Cardiac septum (tissue), 1 donor: ENCODE measurements at places on chromosomes 13 and 19. TPM values are rescaled to one million over a fixed set of nuclear protein-coding genes. Genes with fewer than 3 reads are reported as not detected.

The TJP3 gene
- total RNA-seq = not detected

DNA sequence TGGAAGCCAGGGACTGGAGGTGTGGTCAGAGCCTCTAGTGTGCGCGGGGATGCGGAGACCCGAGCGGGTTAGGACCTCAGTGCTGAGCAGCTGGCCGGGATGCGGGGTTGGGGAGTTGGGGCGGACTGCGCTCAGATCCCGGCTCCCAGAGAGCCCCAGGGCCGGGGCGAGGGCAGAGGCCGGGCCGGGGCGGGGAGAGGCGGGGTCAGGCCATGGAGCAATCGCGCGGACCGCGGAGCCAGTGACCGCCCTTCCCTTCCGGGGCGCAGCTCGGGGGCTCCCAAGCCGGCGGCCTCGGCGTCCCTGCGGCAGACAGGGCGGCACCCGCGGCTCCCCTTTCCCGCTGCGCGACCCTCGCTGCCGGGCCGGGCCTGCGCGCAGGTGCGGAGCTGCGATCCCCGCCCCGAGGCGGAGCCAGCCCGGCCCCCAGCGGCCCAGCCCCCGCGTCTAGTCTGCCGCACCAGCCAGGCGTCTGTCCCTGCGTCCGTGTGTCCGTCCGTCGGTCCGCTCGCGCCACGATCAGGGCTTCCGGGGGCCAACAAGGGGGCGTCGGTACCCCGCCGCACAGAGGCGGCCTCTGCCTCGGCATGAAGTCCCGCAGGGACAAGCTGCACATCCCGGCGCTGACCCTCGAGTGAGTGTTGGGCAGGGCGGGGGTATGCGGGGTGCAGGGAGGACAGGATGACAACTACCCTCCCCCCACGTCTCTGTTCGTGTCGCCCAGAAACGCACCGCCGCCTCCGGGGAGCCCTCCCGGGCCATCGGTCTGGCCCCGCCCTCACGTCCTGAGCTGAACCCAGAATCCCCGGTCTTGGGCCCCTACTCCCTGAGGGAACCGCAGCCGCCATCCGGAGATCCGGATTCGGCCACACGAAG lies 12.4 kb downstream of the MAST3 start:
- DNase-seq = peak; percentile 91

- DNase-seq = no peak
Observed at GRCh38 chr19:46442808-46443450, 14.2 kb upstream of the PNMA8C start.

GRCh38 chr19:33071887-33072286 lies 7.2 kb upstream of the RHPN2 start:
- no peak for DNase-seq

DNA sequence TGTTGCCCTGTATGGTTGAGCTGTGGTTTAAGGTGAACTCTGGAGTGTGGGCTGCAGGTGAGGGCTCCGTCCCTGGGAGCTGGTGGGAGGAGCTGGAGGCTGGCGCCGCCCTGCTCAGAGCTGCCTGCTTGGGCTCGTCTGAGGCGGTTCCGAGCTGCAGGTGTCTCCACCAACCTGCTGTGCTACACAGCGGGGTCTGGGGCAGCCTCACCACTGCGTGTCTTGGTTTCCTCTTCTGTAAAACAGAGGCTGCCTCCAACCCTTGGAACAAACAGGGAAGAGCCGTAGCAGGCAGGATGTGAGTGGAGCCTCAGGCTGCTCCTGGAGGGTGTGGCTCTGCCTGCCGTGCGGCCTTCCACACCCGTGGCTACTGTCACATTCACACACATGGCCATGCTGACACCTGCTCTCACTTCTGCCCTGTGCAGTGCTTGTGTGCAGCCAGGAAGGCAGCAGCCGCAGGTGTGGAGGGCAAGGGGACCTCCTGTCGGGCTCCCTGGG lies 21.4 kb downstream of the NAXD start:
- DNase-seq = no peak
